ENCODE measurements at places on chromosomes 5 and 9. TPM values are rescaled to one million over a fixed set of nuclear protein-coding genes. Genes with fewer than 3 reads are reported as not detected.

Gene NR2F1
- 1.2 TPM for total RNA-seq

Gene IL4
- total RNA-seq: not detected

Gene RABGAP1
- 15.2 TPM for total RNA-seq

Gene RANBP17
- 3.5 TPM for total RNA-seq

Gene RNF224
- total RNA-seq: 0.35 TPM

Gene PAPPA
- 1.3 TPM for total RNA-seq
